Cerebellar cortex (tissue), 1 donor: ENCODE measurements at places on chromosomes 5 and 9.

DNA sequence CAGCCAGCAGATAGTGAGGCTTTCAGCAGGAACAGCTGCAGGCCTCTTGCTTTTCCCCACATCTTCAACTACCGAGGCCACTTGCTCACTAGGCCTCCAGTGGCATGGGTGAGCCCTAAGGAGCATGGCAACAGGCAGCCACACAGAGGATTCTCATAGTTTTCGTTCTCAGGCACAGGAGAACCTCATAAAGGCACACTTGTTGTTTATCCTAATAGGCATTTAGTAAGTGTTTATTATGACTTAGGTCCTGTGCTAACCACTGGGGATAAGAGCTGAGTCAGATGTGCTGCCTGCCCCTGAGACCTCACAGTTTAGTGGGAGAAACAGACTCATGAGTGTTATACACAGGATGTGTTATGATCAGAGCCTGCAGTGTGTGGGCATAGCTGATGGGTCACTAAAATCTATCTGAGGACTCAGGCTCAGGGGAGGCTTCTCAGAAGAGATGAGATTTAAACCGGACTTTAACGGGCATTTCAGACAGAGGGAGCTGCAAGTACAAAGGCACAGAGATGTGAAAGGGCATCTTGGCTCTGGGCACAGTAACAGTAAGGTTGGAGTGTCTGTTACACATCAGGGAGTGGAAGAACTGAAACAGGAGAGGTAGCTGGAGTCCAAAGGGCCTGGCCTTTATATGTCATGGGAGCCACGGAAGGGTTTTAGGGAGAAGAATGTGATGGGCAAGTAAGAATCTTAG is 21.0 kb upstream of the HEMGN start:
- DNase-seq: no peak

DNA sequence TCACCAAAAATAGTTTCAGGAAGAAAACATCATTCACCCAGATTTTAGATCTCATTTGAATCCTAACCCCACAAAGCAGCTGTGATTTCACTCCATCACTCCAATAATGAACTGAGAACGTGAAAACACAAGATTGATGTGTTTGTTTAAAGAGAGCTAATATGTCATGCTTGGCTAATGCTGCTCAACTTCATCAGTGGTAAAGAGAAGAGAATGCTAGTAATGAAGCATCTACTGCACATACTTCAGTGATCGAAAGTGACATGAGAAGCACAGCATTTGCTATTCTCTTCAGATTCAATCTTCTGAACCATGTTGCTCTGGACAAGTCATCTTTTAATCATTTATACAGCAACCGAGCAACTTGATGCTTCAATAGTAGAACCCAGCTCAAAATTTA is 874.7 kb downstream of the EFNA5 start:
- no peak for DNase-seq

GRCh38 chr9:36911601-36912412 is 122.3 kb downstream of the PAX5 start:
- no peak for DNase-seq

DNA sequence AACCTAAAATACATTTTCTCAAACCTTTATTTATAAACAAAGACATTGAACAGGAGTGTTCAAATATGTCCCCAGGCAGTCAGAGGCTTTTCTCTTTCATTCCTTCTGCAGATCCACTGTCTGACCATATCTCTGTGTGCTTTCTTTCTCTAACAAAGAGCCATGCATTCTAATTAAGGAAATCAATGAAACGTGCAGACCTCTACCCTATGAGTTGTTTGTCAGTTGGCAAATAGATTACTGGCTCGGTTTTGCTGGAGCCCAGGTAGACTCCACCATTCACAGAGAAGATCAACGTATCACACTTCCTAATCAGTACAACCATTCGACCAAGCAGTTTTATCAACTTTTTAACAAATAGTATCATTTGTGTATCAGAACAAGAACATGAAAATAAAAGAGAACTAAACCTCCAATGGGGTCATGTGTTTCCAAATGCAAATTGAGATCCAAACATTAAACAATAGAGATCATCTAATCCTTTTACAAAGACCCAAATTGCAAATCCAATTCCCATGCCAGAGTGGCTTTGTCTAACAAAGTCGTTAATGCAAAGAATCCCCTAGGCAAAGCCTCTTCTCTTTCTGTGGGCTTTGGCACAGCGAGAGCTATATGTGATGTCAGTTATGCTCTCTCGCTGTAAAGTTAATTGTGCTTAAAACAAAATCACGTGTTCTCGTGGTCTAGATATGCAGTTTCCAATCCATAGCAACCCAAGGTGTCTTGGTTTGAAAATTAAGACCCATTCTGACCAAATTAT is 16.8 kb downstream of the KLF4 start:
- no peak for DNase-seq

DNA sequence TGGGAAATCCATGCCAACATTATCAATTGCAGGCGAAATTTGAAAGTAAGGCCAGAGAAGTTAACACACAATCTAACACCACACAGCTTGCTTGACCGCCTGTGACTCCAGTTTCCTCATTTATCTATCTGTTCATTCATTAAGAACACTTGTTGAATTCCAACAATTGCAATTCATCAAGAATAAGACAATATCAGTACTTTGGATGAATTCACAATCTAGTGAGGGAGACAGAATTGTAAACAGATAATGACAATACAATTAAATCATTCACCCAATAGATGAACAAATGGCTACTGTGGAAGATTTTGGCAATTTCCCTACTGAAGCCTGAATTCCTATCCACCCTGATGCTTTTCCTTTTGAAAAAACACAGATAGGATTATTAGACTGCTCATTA is 181.6 kb downstream of the TRIM36 start:
- DNase-seq: no peak

GRCh38 chr9:134059661-134060395 is 8.0 kb downstream of the BRD3 start:
- DNase-seq: no peak

DNA sequence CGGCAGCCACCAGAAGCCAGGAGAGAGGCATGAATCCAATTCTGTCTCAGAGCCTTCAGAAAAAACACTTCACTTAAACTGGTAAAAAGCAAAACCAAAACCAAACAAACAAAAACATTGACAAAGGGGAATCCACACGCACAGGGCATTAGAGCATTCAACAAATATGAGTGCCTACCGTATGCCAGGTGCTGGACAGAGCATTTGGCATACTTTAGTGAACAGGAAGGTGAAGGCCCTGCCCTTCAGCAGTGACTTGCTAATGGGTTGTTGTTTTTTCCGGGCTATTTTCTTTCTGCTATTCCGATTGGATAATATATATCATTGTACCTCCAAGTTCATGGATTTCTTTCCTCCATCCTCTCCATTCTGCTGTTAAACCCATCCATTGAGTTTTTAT is 71.7 kb upstream of the RUFY1 start:
- no peak for DNase-seq

DNA sequence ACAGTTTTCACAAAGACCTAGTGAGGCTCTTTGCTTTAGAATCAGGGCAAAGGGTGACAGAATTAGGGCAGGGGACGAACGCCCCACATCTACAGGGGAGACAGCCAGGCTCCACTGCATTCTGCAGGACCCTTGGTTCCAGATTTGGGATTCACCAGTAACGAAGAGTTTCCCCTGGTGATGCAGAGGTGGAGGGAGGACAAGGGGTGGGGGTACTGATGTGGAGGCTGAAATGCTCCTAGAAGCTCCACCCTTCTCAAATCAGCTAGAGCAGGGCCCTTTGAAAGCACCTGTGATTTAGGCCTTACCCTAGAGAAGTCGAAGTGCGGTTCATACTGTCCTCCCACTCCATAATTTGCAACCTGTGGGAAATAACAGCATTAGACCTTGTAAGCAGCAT is 29.1 kb downstream of the P4HA2 start:
- no peak for DNase-seq

- DNase-seq: no peak
These were observed 74.8 kb downstream of the SGCD start for GRCh38 chr5:156401804-156402203.

GRCh38 chr5:141762790-141763368 is 80.8 kb upstream of the ARAP3 start:
- no peak for DNase-seq

DNA sequence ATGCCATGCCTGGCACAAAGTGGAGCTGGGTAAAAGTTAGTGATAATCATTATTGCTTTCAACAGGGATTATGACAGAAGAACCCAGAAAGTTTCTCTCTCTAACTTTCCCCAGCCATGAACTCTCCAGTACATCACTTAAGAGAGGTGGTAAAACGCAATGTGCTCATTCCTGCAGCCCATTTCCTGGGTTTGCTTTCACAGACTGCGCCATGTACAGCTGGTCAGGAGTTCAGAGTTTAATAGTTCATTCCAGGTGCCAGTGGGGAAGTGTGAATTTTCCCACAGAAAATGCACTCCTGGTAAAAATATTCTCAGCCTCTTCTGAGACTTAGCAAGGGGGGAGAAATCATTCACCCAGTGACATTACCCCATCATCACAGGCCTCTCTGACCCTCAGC is 35.5 kb downstream of the ADAM19 start:
- DNase-seq: no peak

- no peak for DNase-seq
These were observed 20.5 kb upstream of the FGFR4 start for GRCh38 chr5:177066224-177066623.

DNA sequence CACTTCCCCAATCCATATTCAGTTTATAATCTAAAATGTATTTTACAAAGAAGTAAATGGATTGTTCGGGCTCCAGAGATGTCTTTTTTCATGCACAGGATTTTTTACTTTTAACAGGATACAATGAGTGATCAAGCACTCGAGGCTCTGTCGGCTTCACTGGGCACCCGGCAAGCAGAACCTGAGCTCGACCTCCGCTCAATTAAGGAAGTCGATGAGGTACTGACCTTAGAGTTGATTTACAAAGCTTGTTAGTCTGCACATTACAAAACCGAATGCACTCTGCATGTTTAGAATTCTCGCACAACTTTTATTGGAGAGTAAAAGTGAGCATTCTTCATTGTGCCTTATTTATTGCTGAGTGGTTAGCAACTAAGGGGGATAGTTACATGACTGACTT is 65.2 kb downstream of the ERAP1 start:
- DNase-seq: no peak

GRCh38 chr9:83665580-83666200 is 42.1 kb downstream of the UBQLN1 start:
- DNase-seq: no peak

DNA sequence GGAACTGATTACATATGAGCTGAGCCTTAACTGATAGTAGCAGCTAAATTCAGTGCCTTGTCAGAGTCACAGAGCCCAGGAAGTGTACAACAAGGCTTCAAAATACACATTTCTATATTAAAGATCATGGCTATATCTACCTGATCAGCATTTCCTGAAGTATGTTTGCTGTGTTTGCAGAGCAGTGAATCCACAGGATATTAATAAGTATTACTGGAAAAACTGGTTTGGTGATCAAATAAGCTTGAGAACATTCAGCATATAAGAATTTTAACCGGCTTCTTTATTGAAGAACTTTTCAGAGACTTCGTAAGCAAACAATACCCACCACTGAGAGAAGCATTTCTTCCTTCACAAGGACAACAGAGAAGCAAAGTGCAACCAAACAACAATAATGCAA is 227.0 kb downstream of the ELAVL2 start:
- DNase-seq: no peak

GRCh38 chr9:28542928-28543327 is 969.6 kb upstream of the C9orf72 start:
- DNase-seq: no peak

GRCh38 chr5:5883562-5883961 is 461.1 kb downstream of the ICE1 start:
- DNase-seq: no peak

DNA sequence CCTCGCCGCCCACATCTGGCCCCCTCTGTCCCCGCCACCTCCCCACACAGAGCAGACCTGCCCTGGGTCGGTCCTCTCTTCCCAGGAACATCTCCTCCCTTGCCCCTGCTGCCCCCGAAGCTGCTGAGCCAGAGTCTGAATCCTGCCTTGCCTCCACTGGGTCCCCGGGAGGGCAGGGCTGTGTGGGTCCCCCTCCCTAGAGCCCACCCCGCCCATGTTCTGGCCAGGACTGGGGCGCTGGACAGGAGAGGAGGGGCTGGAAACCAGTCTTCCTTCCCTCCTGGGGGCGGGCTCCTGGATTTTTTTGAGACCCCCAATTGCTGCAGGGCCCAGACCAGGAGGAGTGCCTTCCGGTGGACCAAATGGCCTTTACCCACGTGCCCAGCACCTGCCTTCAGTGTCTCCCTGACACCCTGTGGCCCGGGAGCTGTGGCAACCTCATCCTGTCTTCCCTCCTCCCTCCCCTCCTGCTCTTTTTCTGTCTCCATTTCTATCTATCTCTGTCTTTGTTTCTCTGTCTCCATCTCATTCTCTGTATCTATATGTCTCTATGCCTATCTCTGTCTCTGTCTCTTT is 12.1 kb downstream of the MRPL36 start:
- no peak for DNase-seq

DNA sequence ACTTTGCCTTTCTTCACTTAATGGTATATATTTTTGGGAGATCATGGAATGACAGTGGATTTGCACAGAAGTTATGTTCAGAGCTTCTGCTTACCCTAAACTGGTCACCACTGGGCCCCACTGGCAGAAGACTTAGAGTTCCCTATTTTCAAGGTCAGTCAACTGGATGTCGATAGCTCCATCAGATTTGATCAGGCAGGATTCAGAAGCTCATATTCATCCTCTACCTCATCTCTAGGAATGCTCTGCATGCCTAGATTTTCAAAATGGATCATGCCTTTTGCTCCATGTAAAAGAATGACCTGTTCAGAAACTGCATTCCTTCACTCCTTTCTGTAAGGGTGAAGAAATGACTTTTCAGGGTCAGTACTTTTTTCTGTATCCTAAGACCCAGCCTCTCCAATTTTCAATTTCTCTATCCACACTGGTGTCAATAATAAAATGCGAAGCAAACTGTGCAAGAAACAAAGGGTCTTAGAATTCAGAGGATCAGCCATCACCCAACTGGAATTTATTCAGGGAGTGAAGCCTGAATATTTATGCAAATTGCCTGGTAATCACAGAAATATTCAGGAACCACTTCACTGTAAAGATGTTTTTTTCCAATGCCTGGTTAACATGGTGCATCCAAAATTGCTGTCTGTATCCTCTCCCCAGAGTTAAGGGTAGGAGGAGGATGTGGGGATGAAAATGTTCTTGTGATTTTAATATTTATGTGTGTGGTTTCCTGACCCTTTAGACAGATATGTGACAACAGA is 125.4 kb downstream of the DOCK2 start:
- DNase-seq: no peak

DNA sequence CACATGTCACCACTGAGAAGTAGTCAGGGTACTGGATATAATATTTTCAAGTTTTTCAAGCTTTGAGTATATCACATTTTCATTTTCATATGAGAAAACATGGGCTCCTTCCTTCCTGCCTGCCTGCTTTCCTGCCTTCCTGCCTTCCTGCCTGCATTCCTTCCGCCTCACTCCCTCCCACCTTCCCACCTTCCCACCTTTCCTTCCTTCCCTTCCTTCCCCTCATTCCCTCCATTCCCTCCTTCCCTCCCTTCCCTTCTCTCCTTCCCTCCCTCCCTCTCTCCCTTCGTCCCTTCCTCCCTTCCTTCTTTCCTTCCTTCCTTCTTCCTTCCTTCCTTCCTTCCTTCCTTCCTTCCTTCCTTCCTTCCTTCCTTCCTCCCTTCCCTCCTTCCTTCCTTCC is 175.3 kb downstream of the HMHB1 start:
- DNase-seq: no peak

GRCh38 chr9:108722396-108722795 is 133.4 kb downstream of the ACTL7B start:
- no peak for DNase-seq

GRCh38 chr5:103305809-103306208 is 47.2 kb downstream of the MACIR start:
- no peak for DNase-seq
